Activated gamma-delta T cell treated with Interleukin-2 at 50 U/mL for 16 hours (primary cell): ENCODE measurements at places on chromosomes 5 and 9.

GRCh38 chr5:84292000-84292642 is 92.6 kb downstream of the EDIL3 start:
- DNase-seq: no peak

GRCh38 chr5:42715785-42716184 is 40.8 kb upstream of the CCDC152 start:
- no peak for DNase-seq

GRCh38 chr5:139605887-139606286 is 42.3 kb upstream of the CXXC5 start:
- no peak for DNase-seq

DNA sequence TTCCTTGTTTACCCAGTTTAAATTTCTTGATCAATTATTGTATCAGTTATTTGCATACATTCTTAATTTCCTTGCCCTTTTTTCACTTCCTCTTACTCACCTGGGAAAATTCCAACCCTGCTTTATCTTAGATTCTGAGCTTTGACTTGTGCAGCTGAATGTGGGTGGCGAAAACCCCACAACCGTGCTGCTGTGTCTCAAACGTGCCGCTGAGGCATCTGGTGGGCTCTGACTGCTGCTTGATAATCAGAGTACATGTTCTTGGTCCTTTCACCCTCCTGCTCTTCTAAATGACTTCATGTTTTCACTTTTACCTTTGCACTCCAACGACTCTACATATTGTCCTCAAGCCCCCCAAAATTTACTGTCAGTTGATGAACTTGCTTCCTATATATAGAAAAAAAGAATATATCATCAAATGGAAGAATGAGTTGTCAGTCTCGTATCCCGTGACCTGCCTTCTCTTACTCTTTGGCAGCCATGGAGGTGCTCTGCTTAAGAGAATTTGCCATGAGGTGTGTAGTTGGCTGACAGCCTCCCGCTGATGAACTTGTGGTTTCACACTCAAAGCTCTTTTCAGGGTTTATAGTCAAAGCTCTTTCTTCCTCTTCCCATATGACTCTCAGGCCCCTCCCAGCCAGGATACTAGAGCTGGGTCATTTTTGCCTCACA is 14.0 kb upstream of the JAK2 start:
- peak; percentile 16 for DNase-seq

DNA sequence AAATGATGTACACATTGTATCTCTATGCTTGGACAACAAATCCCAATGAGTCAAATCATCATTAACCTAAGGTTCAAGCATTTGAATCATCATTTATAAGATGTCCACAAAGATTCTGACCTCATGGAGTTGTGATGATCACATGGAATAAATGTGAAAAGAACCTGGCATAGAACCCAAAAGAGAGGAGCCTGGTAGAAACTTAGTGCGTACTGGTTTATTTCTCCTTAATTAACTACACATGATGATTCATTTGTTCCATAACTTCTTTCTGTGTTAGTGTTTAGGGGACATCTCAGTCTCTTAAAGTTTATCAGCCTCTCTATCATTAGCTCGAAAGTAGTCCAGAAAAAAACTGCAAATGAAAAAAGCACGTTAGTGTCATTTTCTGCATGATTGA is 411.6 kb downstream of the BRINP1 start:
- no peak for DNase-seq

DNA sequence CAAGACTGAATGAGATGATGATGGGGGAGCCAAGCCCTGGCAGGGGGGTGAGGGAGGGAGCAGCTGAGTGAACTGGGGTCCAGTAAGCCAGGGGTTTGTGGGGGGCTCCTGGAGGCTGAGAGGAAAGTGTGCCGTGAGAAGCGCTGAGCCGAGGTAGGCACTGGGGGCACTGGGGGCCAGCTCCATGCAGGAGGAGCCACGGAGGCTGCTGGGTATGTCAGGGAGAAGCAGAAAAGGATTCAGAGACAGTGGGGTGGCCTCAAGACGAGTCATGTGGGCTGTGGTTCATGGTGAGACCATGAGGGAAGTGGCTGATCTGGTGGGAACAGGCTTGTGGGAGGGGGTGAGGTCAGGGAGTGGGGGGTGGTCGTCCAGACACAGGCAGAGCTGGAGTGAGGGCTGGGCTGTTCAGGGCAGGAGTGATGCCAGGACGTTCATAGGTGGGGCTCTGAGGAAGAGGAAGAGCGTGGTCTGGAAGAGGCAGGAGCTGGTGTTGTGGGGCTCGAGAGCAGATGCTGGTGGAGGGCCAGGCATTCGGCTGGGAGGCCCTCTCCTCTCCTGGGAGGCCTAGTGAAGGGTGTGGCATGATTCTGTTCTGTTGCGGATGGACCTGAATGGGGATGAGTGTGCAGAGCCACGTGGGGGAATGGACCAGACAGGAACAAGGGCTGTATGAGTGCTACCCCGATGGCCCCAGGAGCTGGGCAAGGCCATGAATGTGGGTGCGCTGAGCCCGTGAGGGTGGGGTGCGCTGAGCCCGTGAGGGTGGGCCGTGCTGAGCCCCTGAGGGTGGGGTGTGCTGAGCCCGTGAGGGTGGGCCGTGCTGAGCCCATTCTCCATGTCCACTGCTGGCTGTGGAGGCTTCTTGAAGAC is 92.7 kb upstream of the CACNA1B start:
- DNase-seq: no peak

- DNase-seq: no peak
Measured at GRCh38 chr9:1337169-1337568, 287.0 kb downstream of the DMRT2 start.

- no peak for DNase-seq
Measured at GRCh38 chr9:107636571-107637381, 147.2 kb upstream of the KLF4 start.

GRCh38 chr5:4700069-4700468 is 440.1 kb upstream of the ADAMTS16 start:
- DNase-seq: no peak

DNA sequence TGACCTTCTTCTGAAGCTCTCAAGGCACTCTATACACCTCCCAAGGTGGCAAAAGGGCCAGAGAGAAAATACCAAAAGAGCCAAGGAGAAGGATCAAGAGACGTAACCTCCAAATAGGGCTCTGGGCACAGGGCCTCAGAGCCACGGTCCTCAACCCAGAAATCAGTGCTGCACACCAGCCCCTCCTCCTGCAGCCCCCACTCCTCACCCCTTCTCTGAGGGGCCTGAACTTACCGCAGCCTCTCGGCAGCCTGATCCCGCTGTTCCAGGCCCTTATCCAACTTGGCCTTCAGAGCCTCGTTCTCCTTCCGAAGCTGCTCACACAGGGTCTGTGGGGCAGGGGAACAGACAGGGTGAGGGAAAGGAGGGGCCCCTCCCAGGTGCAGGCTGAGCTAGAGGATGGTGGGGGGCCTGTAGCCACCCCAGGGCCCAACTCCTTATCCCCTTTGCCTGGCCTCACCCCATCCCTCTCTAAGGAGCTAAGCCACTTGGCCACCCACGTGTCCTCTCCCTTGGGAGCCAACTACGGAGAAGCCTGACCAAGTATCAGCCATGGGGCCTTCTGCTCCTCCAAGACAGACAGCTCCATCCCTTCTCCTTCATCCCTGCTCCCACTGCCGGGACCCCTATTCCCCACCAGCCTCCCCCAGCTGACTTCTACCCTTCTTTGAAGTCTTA is 28.8 kb downstream of the TNIP1 start:
- no peak for DNase-seq

DNA sequence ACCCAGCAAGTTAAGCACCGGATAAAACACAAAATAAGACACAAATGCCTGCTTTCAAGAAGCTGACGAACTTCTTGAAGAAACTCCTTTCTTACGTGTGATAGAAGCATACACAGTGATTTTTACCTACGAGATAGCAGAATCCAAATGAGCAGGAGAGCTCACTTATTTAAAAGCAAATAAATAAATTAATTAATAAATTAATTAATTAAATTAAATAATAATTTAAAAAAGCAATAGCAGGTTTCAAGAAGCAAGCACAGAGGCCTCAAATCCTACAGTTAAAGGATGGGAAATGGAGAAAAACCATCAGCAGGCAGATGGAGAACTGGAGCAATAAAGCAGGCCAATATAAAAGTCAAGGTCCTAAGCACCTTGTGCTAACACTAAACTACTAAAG is 17.3 kb downstream of the LEAP2 start:
- no peak for DNase-seq

GRCh38 chr9:92488681-92489550 is 6.6 kb upstream of the ASPN start:
- no peak for DNase-seq

- DNase-seq: no peak
Measured at GRCh38 chr5:1159774-1160406, 41.5 kb upstream of the SLC6A19 start.

- DNase-seq: no peak
Measured at GRCh38 chr5:7000310-7000709, 287.1 kb downstream of the TENT4A start.

DNA sequence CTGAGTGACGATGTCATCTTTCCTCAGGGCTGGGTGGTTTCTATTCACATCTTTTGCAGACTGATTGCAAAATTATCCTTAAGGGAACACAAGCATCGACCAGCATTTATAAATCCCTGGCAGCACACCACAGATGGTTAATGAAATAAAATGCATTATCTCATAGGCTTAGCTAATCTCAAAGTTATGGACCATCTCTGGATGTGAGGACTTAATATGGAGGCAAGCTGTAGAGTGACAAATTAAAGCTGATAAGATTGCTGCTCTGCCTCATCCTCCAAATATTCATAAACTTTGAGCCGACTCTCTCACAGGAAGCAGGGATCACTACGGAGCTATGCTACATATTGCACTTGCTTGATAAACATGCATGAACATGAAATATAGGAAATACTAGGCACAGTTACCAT is 663.2 kb upstream of the RGMB start:
- no peak for DNase-seq

DNA sequence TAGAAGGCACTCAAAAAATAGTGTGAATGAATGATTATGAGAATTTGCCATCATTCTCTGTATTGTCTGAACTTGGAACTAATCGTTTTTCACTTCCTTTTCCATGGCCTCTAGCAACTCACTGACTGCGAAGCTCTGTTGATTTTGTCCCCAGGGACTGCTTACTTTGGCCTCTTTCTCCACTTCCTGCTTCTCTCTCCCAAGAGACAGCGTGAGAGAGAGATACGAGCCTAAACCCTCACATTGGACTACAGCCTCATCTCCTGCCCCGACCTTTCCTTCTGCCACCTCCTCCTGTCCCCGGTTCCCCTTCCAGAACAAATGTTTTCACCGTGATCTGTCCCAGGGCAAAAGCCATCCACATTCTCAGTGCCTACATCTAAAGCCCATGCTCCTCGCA is 300.8 kb upstream of the PANK3 start:
- DNase-seq: no peak

DNA sequence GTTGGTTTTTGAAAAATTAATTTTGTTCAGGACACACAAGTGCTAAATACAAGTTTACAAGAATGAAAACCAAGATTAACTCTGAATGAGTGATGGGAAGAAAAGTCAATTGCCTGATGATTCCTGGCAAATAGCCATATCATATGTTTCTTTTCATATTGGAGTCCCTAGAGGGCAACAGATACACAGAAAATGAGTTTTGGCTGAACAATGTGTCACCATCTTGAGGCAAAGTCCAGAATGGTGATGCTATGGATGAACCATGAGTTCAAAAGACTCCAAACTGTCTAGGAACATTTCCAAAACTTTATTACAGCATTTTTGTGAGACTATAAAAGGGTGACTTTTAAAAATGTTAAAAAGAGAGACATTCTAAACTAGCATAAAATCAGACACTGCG is 382.9 kb downstream of the TMEM161B start:
- no peak for DNase-seq

DNA sequence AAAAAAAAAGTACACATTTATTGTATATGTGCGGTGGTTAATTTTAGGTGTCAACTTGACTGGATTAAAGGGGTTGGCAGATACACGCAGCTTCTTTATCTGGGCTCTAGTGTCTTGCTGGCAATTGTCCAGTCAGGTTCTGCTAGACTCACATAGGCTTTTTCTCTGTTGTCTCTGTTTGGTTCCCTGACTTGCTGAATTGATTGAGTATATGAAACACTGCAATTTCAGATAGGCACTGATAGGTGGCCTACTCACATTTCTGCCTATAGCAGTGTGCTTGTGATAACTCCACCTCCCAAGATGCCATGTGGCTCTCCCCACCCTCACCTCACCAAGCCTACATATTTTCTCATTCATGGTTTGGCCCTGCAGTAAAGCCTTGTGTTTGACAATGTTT is 52.5 kb downstream of the AOPEP start:
- no peak for DNase-seq

DNA sequence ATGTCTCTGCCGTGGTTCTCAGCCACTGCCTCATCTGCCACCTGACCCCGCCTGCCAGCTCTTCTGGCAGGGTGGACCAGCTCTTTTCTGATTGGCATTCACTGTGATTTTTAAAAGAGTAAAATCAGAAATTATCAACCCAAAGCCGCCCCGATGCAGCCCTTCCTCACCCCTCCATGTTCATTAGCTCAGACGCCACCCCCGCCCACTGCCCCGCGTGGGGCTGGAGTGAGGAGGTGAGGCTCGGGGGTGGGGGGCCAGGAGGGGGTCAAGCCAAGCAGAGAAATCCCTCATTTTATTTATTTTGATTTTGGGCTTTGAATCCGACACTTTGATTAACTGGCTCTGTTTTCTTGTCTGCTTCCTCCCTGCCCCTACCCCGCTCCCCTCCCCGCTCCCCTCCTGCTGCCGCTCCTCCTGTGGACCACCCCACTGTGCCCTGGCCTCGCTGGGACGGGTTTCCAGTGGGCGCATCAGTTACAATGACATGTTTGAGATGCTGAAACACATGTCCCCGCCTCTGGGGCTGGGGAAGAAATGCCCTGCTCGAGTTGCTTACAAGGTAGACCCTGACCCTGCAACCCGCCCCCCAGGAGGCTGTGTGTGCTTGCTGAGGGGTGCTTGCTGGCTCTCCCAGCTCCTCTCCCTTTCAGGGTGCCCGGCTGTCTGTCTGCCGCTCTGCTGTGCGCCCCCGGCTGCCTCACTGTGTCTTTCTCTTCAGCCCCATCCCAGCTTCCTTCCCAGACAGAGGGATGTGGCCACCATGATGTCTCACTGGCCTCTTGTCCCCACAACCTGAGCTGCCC is 224.9 kb downstream of the CACNA1B start:
- no peak for DNase-seq

- no peak for DNase-seq
Measured at GRCh38 chr9:78127279-78128225, 95.9 kb upstream of the GNAQ start.

DNA sequence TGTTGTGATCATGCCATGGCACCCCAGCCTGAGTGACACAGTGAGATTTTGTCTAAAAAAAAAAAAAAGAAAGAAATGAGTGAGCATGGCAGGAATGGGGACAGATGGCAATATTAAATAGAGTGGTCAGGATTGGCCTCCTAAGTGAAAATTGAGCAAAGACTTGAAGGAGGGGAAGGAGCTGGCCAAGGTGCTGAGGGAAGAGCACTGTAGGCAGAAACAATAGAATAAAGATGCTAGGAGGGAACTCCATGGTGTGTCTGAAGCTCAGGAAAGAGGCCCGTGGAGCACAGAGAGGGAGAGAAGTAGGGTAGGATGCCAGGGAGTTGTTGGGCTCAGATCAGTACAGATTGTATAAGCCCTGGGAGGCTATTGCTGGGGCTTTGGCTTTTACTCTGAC is 64.4 kb upstream of the PCAT7 start:
- DNase-seq: no peak
